Stimulated activated CD4-positive, alpha-beta T cell treated with anti-CD3 and anti-CD28 coated beads, Interleukin-4, amount 100 ng/mL, for 48 hours (primary cell): ENCODE measurements at places on chromosomes 3 and 15.
A peak's percentile ranks its signal among the peaks of the same experiment; 100 is the strongest.

GRCh38 chr3:54538346-54538745 lies 389.5 kb downstream of the LRTM1 start:
- DNase-seq = no peak

GRCh38 chr3:172192830-172193415 lies 153.5 kb downstream of the FNDC3B start:
- no peak for DNase-seq

DNA sequence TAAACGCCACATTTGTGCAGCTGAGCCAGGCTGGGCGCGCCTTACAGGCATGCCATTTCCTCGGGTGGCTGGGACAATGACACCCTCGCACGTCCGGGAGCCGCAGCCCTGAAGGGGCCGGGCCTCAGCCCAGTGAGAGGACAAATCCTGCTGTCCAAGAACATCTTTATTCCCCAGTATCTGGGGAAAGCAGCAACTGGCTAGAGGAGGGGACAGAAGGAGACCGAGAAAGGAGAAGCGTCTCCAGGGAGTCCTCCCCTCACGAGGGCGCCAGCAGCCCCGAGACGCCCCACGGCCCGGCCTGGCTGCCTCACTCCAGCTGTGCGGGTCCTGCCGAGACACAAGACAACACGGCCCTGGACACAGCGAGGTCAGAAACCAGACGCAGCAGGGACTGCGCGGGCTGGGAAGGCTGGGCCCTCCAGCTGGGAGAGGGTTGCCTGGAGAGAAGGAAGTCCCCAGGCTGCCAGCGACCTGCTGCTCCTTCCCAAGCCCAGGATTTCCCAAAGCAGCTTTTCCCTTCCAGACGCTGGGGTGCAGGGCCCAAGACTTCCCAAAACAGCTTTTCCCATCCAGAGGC lies 130.2 kb downstream of the CHSY1 start:
- peak; percentile 11 for DNase-seq

DNA sequence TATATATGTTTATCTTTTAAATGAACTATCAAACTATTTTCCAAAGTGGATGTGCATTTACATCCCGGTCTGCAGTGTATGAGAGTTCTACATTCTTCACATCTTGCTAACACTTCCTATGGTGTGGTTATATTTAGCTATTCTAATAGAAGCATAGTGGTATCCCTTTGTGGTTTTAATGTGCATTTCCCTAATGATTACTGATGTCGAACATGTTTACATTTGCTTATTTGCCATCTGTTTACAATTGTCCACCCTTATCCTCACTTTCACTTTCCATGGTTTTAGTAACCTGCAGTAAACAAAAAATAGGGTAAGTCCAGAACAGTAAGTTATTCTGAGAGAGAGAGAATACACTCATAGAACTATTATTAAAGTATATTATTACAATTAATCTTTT lies 360.5 kb upstream of the NAALADL2 start:
- DNase-seq = no peak

DNA sequence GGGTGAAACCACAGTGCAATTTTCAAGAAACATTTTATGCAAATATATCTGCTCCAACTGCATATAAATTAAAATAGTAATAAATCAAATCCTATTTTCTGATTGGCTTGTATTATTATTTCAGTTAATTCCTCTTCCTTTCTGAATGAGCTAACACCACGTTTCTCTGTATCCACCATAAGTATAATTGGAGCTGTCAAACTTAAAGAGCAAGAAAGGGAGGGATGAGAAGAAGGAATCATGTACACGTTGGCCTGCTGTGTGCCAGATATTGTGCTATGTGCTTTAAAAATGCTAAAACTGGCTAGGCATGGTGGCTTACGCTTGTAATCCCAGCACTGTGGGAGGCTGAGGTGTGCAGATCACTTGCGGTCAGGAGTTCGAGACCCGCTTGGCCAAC lies 180.0 kb downstream of the MAGI1 start:
- DNase-seq = no peak

GRCh38 chr3:31836131-31837075 lies 144.7 kb downstream of the OSBPL10 start:
- DNase-seq = no peak

DNA sequence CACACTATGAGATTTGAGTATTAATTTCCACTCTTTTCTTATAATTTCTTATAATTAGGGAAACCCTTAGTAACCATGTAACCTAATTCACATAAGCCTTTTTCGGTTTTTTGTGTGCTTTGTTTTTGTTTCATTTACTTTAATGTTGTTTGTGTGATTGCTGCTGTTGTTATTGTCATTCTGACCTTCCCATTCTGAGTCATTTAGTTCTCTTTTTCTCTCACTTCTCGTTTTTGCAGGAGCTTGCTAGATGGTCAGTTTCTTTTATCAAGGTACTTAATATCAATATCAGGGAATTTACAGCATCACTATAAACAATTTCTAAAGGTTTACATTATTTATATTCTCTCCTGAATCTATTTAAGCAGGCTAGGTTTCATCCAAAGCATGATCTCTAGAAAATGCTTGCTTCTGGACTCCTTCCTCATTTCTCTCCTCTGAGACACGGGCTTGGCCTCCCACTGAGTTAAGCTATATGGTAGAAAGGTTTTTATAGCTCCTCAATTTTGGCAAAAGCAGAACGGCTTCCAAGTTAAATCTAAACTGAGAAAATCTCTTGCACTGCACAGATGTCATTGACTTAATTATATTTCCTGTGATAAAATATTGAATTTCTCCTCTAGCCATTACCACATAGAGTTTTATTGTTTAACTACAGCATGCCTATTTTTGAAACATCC lies 534.2 kb downstream of the NSUN3 start:
- no peak for DNase-seq

DNA sequence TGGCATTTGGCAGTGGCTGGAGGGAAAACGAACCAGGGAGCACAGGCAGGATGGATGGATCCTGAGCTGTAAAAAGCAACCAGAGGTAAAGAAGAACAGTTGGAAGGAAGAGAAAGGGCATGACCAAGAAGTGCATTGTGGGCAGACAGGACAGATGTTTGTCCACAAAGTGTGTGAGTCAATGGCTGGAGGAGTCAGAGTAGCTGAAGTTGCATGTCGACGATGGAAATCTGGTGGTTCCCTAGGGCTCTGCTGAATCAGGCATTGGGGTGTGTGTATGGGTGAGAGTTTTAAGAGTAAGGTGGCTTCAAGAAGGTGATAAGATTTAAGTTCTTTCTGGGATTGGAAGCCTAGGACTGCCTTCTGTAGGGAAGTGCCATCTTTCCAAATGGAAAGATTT lies 214.0 kb upstream of the BHLHE40 start:
- no peak for DNase-seq

- no peak for DNase-seq
Observed at GRCh38 chr3:46846624-46847542, 16.4 kb downstream of the MYL3 start.

- DNase-seq = no peak
Observed at GRCh38 chr3:52535411-52536111, 844 bp upstream of the UQCC5 start.

DNA sequence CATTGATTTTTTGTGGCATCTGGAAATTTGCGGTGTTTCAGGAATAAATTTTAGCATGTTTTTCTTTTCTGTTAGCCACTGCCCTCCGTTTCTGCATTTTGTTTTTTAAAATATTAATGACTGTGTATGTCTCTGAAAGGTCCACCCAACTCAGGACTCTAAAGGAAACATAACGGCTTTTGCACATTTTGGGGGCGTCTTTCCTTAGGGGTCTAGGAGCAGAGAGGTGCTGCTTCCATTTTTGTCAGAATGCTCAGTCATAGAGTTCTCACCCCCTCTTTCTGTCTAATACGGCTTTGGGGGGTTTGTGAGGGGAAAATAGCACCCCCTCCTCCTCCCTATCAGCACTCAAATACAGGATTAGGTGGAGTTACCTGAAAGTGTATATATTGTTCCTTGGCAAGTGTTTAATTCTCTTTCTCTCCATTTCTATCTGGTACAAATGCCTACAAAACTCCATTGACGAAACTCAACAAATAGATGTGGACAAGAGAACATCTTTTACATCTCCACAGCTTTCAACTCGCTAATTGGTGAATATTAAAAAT lies 219.4 kb downstream of the MEIS2 start:
- no peak for DNase-seq
